ENCODE measurements at places on chromosomes 4 and X.

- no peak for DNase-seq
These were observed 139.2 kb upstream of the ANKRD50 start for GRCh38 chr4:124851741-124852140.

DNA sequence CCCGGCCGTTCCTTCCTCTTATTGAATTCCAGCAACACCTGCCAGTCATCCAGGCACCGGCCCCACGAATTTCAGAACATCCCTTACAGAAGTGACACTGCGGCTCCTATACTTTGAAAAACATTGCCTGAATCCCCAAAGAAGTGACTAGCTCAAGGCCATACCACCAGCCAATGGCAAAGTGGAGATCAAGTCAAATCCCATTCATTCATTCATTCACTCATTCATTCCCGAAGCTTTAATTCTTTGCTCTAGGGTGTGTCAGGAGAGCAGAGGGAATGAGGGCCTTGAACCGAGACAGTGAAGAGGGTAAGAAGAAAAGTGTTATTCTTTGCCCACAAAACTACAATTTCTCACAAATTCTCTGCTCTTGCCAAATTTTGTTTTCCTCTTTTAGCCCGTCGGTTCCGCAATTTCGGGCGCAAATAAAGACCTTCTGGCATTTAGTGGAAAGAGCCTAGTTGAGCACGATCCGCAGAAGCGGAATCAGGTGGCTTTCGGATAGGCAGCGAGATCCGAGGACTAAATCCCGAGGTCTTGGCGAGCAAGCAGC lies 824 bp upstream of the HMGB3 start:
- no peak for DNase-seq

DNA sequence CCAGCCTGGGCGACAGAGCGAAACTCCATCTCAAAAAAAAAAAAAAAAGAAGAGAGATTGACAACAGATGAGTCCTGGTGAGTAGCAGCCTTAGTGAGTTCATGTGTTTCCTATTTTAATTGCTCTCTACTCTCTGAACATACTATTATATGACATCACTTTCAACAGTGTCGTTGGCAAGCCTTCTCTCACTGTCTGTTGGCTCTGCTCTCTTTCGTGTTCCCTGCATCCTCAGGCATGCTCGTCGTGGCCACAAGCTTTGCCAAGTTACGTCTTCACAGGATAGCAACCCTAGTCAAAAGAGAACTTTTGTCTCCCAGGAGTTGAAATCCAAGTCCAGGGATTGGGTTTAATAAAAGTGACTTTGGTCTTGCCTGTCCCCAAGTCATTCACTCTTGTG lies 117.1 kb upstream of the EGFL6 start:
- DNase-seq: no peak

DNA sequence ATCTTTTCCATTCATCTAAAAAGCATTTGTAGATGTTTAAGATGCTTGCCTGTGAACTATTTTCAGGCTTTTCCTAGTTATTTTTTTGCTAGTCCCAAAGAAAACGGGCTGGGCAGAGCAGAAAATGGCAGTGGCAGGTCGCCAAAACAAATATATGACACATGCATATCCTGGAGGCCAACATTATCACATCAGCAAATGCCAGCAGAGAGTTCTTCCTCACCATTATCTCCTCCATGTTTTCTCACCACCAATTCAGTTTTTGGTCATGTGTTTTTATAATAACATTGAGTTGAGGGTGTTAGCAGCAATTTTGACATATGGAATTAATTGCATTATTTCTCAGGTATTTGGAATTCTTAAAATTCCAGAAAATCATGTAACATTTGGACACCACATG lies 97.9 kb upstream of the EOLA2 start:
- DNase-seq: no peak

- DNase-seq: no peak
These were observed 27.7 kb downstream of the PAK3 start for GRCh38 chrX:111123606-111124179.

All from activated CD8-positive, alpha-beta memory T cell treated with anti-CD3 and anti-CD28 coated beads for 1 hour (primary cell).